ENCODE measurements at places on chromosomes 13 and 19.

DNA sequence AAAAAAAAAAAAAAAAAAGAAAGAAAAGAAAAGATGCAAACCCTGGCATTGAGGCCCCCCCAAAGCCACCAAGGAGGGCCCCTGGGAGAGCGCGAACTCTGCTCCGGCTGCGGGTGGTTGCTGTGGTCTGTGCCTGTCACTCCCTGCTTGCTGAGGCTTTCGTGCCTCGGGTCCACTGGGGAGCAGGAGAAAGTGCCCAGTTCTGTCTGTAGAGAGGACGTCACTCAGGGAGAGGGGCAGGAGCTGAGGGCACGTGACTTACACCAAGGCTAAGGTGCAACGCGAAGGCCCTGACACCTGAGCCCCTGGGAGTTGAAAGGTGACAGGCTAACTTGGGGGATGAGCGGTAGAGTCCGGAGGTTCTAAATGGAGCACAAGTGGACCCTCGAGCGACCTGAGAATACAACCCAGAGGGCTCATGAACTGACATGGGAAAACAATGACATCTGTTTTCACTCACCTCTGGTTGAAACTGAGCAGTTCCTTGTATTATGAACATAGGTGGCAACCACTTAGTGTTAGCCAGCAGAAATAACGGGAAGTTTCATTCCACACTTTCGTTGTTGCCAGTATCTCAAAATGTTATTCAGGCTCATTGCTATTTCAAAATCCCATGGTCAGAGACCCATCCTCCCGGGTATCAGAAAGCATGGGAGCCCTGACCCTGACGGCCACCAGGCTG lies 69.2 kb upstream of the TM9SF2 start:
- no peak for DNase-seq

GRCh38 chr13:109719962-109720646 lies 66.3 kb downstream of the IRS2 start:
- no peak for DNase-seq

DNA sequence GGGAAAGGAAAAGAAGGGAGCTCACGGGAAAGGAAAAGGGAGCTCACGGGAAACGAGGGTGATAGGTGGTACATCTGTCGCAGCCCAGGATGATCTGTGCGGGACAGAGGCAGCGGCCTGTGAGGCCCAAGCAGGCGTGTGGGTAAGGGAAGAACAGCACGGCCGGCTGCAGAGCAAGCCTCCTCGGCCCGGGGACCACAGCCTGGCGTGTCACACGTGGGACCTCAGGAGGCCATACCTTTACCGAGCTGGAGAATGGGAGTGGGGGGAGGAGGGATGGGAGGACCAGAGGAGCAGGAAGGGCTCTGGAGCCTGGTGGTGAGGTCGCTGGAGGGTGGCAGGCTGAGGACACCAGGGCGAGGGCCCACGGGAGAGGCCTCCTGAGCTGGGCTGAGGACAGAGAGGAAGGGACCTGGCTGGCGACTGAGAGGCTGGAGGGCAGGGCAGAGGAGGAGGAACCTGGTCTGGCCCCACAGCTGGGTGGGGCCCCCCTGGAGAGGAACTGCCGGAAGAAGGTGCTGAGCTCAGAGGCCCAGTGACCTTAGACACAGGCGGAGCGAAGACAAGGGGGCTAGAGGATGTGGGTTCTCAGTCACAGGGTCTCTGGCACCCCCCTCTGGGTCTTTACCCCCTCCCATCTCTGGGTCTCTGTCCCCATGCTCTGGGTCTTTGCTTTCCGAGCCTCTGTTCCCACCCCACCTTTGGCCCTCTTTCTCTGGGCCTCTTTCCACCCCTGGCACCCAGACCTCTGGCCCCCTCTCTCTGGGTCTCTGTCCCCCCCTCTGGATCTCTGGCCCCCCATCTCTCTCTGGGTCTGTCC lies 2.9 kb upstream of the FTL start:
- no peak for DNase-seq

- no peak for DNase-seq
Observed at GRCh38 chr19:3780786-3781304, 5.3 kb downstream of the MATK start.

DNA sequence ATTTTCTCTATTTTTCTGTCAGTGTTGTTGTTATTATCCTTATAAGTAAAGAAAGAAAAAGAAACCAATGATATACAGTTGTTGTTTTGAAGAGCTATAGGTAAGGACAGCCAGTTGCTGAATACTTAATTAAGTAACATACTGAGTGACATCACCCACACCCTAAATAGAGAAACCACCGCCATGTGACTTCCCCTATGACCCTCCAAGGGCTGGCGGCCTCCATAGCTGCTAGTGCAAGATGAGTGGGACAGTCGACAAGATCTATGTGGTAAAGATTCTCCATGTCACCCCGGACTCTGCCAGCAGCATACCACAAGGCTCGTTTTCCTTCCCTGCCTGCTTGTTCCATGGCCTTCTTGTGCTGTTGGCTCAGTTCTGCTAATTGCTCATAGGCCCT lies 221.1 kb downstream of the DNAJC15 start:
- no peak for DNase-seq

DNA sequence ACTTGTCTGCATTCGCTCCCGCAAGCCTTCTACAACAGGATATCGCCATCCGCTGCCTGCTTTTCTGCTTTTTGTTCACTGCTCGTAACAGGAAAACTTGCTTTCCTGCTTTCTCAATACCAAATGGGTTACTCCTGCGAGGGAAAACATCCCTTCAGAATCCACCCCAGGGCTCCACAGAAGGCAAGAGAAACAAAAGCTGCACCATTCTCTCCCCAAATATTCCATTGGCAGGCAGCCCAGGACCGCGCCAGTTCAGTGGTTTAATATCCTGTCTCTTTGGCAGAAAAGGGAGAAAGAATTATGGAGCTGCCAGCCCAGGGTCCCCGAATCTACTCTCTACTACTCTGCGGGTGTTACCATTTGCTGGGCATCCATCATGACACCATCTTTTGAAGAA lies 84.7 kb upstream of the DOCK9 start:
- DNase-seq = no peak

DNA sequence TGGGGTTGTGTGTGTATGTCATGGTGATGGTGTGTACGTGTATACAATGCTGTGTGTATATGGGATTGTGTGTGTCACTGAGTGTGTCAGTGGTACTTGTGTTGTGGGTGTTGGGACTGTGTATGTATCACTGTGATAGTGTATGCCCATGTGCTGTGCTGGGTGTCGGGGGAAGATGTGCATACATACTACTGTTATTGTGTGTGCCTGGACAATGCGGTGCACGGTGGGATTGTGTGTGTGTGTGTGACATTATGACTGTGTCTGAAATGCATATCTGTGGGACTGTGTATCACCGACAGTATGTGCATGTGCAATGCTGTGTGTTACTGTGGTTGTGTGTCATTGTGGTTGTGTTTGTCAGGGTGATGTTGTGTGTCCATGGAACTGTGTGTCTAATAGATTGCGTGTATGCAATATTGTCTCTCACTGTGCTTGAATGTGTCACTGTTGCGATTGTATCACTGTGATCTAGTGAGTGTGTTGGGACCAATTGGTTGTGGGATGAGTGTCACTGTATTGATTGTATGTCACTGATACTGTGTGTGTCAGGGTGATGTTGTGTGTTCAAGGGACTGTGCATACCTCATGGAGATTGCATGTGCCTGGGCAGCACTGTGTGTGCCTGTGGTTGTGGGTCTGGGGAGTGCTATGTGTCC lies 11.0 kb upstream of the BBC3 start:
- DNase-seq = no peak

GRCh38 chr19:43690890-43691289 lies 20.9 kb upstream of the PLAUR start:
- no peak for DNase-seq

GRCh38 chr13:43324129-43324528 lies 300.7 kb downstream of the DNAJC15 start:
- DNase-seq = no peak

- DNase-seq = no peak
Observed at GRCh38 chr19:36128392-36128736, 11.5 kb upstream of the CAPNS1 start.

DNA sequence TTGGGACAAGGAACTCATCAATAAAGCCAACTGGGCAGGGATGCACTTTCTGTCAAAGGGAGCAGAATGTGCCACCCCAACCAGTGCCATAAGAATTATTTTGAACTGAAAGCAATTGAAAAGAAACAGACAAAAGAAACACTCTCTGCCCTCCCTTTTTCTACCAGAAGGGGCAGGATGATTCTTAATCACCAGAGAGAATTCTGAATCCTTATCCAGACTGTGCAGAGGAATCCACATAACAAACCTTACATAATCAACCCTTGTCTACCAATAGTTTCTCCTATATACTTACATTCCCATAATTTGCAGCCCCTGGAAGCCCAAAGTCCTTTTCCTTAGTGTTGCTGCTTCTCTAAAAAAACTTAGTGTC lies 520.7 kb upstream of the NBEA start:
- DNase-seq = no peak

- DNase-seq = no peak
Observed at GRCh38 chr19:42096255-42096837, 20.4 kb downstream of the ZNF574 start.

DNA sequence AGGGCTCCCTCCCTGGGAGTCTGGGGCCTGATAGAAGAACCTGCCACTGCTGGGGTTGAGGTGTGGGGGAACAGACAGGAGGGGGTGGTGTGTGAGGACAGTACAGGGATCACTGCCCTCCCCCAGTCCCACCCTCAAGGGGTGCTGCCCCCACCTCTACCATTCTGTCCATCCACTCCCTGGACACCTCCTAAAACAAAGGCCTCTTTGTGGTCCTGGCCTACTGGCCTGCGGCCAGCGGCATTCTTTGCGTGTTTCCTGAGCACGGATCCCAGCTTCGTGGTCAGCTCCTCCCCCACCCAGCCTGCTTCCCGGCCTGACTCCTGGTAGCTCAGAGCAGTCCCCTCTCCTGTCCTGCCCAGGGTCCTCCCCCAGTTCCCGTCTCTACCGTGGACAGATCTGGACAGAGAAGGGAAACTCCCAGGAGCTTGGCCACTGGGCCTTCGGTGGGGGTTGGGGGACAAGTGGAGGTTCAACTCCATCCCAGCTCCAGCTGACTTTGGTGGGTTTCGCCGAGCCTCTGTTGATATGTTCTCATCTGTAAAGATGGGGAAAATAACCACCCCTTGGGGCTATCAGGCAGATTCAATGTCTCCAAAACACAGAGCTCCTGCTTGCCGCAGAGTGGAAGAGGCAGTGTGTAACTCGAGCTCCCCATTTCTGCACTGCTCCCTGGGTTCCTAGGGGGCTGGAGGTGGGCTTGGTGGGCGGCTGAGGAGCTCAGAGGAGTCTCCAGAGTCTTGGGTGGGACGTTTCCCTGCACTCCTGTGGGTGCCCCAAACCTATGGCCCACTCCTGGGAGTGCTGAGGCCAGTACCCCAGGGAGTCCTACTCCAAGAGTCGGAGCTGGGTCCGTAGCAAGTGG lies 48.7 kb downstream of the LYL1 start:
- no peak for DNase-seq

GRCh38 chr19:23461120-23461519 lies 65.8 kb upstream of the ZNF91 start:
- no peak for DNase-seq

GRCh38 chr13:42101821-42102585 lies 53.6 kb downstream of the DGKH start:
- no peak for DNase-seq

Measured in NK-92 treated with Interleukin-12 subunit alpha and Interleukin-12 subunit beta, amount 100 ng/mL, for 24 hours (cell line).